Activated CD4-positive, alpha-beta T cell treated with anti-CD3 and anti-CD28 coated beads for 36 hours (primary cell): ENCODE measurements at places on chromosomes 1 and 21. TPM values are rescaled to one million over a fixed set of nuclear protein-coding genes. Genes with fewer than 3 reads are reported as not detected.

The TOMM20 gene
- total RNA-seq, result 148 TPM

The NIPAL3 gene
- 41.4 TPM for total RNA-seq

The CFAP57 gene
- 0.11 TPM for total RNA-seq

DNA sequence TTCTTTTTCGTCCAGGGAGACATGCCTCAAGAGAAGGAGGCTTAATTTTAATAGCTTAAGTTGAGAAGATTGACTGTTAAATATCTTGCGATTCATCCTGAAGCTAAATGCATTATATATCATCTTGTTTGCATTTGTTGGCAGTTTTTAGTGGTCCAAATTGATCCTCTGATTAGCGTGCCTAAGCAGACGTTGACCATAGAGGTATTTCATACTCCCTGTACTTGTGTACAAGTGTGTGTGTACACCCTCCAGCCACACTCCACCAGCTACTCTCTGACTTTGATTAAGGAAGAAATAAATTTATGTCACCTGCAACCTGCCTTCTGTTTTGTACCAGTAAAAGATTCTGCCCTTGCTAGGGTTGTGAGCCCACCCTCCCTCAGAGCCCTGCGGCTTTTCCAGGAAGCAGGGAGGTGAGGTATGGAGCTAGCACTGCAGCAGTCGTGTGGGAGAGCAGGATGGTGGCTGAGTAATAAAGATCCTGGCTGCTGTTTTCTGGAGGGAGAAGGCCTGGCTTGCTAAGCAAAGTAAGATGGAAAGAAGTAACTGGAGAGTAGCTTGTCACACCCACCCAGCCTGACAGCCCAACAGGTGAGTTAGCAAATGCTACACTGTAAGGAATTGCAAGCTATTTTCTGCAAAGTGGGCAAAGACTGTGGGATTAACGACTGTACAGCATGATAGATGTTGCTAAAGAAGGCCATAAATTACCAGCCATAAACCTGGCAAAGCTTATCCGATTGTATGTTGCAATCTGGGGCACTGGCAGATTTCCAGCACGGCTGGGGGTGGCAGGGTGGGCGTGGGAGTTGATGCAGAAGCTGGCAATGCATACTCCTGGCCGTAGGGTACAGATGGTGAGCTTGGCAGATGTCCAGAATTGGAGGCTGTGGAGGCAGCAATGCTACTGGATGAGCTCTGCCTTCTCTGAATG lies 170.2 kb downstream of the TNR start:
- DNase-seq, result no peak
- H3K27me3 ChIP-seq, result peaks cover 19% of the 10 kb centered on the region
- H3K27ac ChIP-seq, result no peak overlapping the region

DNA sequence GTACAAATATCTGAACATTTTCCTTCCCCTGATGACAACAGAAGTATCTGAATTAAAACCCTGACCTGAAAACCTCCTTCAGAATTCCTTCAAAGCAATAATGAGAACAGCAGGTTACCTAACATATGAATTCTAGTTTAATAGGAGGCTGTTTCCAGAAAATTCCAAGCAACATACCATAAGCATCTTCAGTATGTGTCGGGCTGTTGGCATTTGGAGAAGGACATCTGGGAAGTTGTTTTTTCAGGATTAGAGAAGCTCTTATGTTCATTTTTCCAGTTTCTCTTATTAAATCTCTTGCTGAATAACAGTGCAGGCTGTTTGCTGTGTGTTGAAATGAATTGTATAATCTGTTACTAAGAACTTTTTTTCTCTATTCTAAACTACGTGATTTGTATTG lies 101.5 kb downstream of the PLA2G4A start:
- no peak for DNase-seq
- H3K36me3 ChIP-seq, result no peaks in the 10 kb centered on the region
